Activated T-cell treated with anti-CD3 and anti-CD28 coated beads, Interleukin-2, amount 50 U/mL, for 1 hour (primary cell): ENCODE measurements at places on chromosomes 4 and X.

GRCh38 chr4:80225595-80225994 is 28.3 kb downstream of the PRDM8 start:
- no peak for DNase-seq

DNA sequence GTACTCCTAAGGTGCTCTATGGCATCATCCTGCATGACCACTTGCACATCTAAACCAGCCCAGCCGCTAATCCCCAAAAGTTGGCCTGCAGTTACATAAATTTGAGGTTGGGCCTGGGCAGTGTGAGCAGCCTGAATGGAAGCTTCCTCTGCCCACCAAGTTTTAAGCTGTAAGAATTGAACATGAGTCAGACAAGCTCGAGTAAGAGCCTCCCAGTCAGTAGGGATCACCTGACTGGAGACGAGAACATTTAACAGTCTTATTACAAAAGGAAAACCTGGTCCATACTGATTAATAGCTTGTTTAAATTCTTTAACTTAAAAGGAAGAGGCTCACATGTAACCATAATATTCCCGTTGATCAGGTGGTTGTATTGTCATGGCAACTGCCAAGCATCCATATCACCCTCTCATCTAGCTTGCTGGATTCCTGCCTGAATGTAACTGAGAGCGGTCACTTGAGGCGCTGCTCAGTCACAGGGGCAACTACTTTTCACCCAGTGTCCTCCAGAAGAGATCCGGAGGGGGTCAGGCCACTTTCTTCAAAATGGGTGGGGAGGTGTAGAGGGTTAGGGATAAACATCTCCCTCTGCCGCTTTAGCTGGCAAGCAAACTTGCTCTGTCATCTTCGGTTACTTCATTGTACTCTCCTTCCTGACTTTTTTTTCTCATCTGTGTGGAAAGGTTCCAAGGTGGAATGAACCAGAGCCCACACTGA is 56.6 kb upstream of the WDR1 start:
- no peak for DNase-seq

- no peak for DNase-seq
These were observed 20.7 kb upstream of the GRXCR1 start for GRCh38 chr4:42871671-42872290.

DNA sequence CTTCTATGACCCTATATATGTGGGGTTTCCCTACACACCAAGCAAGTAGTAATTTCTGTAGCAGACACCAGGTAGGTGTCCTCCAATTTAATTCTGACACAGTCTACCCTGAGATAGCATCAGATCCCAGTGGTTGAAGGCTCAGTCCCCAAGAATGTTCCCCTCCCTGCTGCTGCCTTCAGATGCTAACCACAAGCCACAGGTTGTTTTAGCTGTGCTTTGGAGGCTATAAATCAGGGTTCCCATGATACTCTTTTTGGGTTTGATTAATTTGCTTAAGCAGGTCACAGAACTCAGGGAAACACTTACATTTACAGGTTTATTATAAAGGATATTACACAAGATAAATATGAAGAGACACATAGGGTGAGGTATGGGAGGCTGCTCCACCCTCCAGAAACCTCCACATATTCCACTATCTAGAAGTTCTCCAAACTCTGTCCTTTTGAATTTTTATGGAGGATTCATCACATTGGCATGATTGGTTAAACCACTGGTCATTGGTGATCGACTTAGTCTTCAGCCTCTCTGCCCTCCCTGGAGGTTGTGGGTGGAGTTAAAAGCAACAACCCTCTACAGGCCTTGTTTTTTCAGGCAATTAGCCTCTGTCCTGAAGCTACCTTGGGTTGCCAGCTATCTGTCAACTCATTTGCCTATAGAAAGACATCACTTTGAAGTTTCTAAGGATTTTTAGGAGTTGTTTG is 50.8 kb downstream of the GRIA2 start:
- DNase-seq, result no peak

GRCh38 chr4:70511365-70511764 is 7.0 kb upstream of the AMTN start:
- no peak for DNase-seq

- DNase-seq, result no peak
These were observed 29.1 kb downstream of the TBC1D14 start for GRCh38 chr4:6938647-6939271.

GRCh38 chrX:29547877-29548276 is 667.5 kb upstream of the MAGEB2 start:
- no peak for DNase-seq

- DNase-seq, result no peak
These were observed 98.2 kb upstream of the HHIP start for GRCh38 chr4:144547678-144548298.

DNA sequence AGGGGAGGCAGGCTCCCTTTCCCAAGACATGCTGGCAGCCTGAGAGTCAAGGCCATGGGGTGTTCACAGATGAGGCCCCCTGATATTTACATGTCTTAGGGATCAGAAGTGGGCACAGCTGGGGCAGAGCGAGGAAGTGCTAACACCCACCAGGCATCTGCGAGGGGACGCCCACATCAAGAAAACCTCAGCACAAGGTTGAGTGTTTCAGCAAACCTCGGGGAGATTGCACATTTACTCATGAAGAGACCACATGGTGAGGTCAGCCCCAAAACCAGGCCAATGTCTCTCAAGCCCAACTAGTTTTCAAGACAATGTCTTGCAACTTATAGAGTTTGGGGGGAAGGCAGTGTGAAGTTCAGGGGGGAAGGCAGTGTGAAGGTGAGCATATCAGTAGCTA is 55.2 kb downstream of the CLNK start:
- DNase-seq, result no peak

GRCh38 chr4:167555338-167556022 is 321.2 kb upstream of the SPOCK3 start:
- no peak for DNase-seq

- DNase-seq, result no peak
These were observed 39.7 kb downstream of the HMGB2 start for GRCh38 chr4:173294444-173294843.

GRCh38 chr4:163606896-163607691 is 112.6 kb downstream of the TMA16 start:
- no peak for DNase-seq

DNA sequence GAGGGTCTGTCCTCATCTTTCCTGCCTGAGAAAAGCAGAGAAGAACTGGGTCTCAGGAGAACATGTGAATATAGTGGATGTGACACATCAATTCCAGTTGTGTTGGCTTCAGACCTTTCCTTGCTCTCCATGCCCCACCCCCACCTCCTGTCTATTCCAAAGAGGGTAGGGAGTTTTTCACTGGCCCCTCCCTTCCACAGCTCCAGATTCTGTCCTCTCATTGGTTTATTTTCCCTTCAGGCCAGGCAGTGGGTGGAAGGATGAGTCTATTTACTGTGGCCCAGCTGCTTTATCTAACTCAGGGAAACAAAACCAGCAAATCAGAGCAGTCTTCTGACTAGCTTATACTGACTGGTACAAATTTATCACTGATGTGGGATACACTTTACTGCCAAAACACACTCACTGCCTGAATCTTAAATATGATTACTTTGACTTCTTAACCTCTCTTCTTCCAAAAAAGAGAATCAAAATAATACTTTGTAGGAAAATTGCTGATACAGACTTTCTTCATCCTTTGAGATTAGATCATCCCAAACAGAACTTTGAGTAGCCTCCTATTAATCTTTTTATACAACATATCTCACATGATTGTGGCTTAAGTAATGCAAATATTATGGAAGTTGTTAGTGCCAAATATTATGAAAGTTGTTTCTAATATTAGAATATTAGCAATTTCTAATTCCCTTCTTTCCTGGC is 221.2 kb downstream of the MID1 start:
- no peak for DNase-seq

DNA sequence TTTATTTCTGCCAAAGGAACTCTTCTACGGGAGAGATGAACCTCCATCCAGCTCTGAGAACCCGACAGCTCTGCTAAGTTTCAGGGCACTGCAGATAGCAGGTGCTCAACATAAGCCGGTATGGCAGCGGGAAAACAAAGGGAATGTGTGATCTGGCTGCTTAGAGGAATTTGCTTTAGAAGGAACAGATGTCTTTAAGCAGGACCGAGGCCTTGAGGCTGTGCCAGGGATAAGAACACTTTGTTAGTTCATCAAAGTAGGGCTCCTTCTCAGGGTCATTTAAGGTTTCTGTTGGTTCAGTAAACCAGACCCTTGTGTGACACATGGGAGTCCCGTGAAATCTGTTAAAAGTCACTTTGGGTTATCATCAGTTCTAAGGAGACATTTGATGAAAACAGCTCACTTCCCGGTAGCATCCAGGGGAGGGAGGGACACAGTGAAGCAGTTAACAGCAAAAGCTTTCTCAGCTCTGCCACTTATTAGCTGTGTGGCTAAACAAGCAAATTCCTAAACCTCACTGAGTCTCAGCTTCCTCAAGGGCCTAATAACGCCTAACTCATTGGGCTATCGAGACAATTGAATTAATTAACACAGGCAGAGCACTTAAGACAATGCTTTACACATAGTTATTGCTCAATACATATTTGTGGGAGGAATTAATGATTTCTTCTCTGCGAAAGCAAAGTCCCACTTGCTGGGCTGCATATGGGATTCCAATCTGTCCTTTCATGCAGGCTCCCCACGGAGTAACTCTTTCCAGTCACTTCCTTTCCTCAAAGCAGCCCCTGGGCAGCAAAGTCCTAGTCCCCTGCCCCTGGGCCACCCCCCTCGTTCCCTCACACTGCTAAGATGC is 2.9 kb upstream of the FTSJ1 start:
- no peak for DNase-seq

DNA sequence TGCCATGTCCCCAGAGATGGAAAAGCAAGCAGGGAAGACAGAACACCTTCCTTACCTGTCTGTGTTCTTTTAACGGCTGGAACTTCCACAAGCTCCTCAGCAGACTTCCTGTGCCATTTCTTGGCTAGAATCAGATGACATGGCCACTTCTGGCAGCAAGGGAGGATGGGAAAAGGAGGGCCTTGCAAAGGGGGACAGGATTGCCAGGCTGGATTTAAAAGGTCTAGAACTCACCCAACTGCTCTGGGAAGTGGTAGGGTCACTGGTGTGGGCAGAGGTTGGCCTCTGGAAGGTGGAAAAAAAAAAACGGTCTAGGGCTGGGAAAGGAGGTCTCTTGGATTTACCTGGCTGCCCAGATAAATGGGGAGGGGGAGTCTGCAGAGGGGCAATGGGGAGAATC is 1.6 kb upstream of the USP11 start:
- DNase-seq, result no peak

DNA sequence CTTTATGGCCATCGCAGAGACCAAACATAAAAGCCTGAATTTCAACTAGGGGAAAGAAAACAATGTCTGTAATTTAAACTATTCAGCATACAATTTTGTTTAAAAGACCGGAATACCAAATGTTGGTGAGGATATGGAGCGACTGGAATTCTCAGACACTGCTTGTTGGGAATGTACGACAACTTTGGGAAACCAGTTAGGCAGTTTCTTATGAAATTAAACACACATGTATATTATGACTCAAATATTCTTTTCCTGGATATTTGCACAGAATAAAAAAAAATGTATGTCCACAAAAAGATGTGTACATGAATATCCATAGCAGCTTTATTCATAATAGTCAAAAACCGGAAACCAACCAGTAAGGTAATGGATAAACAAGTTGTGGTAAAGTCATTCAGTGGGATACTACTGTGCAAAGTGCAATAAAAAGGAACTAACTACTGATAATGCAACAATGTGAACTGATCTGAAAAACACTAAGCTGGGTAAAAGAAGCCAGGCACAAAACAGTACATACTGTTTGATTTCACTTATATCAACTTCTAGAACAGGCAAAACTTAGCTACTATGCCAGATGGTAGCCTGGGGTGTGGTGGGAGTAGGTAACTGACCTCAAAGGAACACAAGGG is 152.7 kb upstream of the FTHL17 start:
- DNase-seq, result no peak

DNA sequence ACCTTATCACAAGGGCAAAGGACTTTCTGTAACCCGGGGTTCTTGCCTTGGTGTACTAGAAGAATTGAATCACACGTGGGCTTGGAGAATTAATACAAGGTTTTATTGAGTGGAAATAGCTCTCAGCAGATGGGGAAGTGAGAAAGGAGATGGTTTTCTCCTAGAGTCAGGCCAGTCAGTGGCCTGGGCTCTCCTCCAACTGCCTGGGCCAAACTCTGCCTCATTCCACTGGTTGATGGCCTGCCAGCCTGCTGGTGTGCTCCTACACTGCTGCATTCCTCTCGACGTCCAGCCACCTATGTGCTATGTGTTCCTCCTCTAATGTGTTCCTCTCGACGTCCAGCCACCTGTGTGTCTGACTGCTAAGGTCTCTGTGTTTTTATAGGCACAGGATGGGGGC is 35.3 kb upstream of the SPIN2A start:
- no peak for DNase-seq

GRCh38 chr4:97153042-97153441 is 990.2 kb downstream of the STPG2 start:
- DNase-seq, result no peak

DNA sequence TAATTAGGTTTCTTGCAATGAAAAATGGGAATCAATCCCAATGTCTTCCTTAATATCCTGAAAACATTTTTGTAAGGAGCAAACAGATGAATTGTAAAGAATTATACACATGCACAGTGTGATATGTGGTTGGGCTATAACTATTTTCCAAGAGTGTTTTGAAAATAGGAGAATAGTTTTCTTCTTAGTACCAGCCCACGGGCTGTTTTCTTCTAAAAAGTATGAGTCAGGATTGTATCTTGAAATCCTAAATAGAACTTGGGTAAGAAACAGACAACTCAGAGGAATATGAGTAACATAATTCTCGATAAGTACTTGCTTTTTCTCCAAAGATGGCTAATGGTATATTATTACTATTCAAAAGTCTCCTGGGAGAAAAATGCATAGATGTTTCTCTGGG is 136.7 kb downstream of the MAGEC2 start:
- DNase-seq, result no peak

DNA sequence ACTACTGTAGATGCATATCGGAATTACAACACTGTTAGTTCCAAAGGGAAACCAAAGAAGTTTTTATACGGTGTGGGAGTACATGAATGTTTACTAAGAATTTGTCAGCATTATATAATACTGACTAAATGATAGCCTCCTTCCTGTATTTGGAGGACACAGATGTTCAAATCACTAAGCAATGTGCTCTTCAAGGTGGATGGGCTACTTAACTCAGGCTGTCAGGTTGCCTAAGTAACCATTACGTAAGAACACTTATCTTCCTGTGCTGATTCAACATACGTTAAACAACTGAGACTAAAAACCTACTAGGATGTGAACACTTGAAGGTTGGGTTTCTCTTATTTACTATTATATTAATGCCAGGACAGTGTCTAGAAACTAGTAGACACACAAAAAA is 81.9 kb upstream of the HPGD start:
- DNase-seq, result no peak

- DNase-seq, result peak; percentile 31
These were observed 8.0 kb downstream of the OFD1 start for GRCh38 chrX:13742397-13743176.

GRCh38 chrX:46637938-46638337 is 64.4 kb downstream of the CHST7 start:
- DNase-seq, result no peak

DNA sequence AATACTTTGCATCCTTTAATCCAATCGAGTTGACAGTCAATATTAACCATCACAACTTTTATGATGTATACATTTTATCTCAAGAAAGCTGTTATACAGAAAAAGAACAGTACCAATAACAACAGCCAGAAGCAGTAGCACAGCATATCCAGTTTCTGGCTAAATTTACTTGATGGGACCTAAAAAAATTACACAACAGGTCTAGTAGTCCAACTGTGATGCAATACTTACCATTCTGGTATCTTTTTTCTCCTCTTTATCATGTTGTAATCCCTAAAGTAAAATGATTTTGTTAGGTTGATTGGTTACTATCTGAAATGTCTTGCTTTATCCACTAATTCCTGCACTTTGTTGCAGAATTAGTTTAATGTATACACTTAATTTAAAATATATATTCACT is 1150.6 kb downstream of the FAT4 start:
- DNase-seq, result no peak
